ENCODE measurements at places on chromosomes 7 and 10. TPM values are rescaled to one million over a fixed set of nuclear protein-coding genes. Genes with fewer than 3 reads are reported as not detected.

SLC39A12 gene
- 0.04 TPM for total RNA-seq

DNA sequence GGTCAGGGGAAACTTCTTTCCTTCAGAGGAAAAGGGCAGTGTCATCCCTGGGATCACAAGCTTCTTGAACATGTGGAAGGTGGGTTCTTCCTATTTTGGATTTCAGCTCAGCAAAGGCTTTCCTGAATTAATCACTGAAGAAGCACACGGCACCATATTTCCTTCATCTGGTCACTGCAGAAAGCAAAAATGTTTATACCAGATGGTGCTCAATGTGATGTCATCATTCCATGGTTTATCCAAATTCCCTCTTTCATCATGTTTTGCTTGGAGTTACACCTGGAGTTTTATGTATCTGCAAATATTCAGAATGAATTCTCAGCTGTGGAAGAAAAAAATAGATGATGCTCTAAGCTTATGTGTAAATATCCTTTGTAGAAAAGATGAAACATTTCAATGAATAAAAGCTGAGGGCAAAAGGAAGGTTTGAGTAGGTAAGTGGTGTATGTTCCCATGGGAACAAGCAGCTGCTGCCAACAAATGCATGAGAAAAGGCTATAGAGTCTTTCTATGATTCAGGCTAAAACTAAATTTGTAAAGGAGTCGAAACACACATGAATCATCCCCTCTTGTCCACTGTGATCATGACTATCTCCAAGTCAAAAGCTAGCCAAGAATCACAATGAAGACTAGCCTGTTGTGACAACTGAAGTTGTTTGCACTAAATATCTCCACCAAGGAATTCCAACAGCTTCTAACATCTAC, 26.9 kb upstream of the BPGM start:
- peak; percentile 33 for DNase-seq

DNA sequence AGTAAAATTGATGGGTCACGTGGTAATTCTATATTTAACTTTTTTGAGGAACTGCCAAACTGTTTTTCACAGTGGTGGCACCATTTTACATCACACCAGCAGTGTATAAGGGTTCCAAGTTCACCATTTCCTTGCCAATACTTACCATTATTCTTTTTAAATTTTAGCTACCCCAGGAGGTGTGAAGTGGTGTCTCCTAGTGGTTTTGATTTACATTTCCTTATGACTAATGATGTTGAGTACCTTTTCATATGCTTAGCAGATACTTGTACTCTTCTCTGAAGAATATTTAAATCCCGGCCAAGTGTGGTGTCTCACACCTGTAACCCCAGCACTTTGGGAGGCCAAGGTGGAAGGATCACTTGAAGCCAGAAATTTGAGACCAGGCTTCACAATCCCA, 28.5 kb downstream of the FHIP2A start:
- no peak for DNase-seq

DNA sequence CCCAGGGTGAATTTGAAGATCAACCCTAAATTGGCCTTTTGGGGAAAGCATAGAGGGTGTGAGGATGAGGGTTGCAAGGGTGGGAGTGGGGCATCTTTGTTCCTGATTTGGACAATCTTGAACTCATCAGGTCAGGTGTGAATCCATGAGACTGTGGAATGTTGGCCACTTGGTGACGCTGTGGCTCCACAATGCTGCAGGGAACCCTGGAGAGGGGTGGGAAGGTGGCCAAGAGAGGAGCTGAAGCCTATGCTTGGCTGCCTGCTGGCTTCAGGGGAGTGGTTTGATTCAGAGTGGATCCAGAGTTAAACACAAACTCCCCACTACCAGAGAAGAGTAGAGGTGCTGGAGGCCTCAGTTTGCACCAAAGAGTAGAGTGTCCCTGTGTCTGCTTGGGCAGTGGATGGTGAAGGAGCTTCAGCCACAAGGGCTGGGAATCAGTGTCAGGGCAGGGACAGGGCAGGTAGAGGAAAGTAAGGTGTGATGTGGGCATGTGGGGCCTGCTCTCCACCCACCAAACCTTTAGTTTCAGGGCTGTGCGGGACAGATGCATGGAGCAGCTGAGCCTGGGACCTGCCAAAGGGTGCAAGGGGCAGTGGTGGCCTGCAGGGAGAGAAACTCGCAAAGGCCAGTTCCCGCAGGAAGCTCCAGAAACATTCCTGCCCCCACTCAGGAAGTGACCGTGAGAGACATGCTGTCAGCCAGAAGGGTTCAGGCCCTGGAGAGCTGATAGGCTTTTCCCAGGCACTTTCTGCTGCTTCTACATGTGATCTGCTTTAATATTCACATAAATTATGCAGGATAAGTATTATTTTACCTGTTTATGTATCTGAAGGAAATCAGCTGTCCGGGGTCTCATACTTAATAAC, 81.0 kb upstream of the PRSS58 start:
- peak; percentile 42 for DNase-seq

DNA sequence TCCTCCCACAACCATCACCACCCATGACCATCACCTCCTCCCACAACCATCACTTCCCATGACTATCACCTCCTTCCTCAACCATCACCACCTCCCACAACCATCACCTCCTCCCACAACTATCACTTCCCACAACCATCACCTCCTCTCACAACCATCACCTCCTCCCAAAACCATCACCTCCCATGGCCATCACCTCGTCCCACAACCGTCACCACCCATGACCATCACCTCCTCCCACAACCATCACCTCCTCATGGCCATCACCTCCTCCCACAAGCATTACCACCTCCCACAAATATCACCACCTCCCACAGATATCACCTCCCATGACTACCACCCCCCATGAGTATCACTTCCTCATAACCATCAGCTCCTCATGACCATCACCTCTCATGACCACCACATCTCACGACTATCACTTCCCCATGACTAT, 52.2 kb downstream of the PDGFA start:
- DNase-seq: no peak

DNA sequence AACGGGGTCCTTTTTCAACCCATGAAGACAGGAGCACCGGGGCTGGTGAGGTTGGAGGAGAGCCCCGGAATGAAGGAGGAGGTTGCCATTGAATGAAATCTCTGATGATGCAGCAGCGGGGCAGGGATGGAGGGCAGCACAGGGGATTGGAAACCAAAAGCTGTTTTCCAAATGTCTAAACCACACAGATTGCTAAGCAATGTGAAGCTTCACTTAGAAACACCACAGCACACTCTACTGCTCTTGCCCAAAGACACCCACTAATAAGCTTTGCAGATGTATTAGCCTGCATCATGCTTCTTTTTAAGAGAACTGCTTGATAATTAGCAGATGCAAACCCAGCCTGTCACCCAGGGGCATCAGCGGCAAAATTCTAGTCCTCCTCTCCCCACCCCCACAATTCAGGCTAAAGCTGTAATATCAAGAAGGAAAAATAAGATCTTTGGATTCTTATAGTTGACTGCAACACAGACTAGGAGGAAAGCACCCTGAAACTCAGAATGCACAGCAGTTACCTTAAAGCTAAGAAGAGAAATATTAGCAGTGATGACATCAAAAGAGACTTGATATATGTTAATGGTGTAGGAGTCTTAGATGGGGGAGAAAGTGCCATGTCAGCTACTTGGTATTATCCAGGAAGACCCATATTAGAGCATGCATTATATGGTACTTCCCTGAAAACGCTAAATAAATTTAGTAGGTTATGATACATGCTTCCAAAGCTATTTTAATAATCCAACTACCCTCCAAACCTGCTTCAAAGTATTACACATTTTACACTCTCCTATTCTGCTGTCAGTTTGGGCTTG, 666.7 kb downstream of the KCNMA1 start:
- peak; percentile 79 for DNase-seq

GRCh38 chr10:7408291-7409044, 2.4 kb downstream of the SFMBT2 start:
- DNase-seq: peak; percentile 83

GRCh38 chr7:50658696-50659095, 93.5 kb upstream of the DDC start:
- no peak for DNase-seq

All from muscle of leg (tissue), 16 donors.